Hepatocyte (in vitro differentiated cells): ENCODE measurements at places on chromosomes 3 and 15.
A peak's percentile ranks its signal among the peaks of the same experiment; 100 is the strongest.

DNA sequence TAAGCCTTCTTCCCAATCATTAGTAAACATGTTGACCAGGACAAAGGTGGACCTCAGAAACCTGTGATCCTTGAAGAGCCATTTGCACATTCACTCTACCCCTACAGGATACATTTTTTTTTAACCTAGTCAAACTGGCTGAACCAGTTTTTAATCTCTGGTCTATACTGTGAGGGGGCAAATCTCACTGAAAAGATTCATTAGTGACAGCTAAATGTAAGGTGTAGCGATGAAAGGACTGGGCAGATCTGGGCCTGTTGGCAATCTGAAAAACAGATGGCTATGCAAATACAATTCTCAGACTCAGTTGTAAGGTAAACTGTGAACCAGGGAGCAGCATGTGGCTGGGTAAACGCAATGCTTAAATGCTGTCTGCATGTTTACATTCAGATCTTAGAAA is 75.6 kb upstream of the SNTN start:
- peak; percentile 54 for DNase-seq

GRCh38 chr15:65362491-65362890 is 15.3 kb downstream of the IGDCC3 start:
- no peak for DNase-seq

DNA sequence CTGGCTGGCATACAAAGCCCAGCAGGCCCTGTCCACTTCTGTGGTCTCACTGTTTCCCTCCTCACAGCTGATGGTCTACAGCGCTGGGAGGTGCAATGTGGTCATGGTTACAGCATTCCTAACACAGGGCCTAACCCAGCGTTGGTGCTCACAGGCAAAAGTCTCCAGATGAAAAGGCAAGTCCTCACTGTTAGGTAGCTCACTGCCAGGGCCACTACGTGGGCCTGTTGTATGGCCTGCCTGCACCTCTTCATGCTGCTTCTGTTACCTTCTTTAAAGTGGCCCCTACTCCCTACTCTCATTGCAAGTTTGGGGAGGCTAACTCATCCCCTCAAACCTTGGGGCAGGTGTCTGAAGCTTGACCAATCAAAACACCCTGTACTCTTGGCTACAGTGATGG is 31.3 kb downstream of the CCDC13 start:
- no peak for DNase-seq

DNA sequence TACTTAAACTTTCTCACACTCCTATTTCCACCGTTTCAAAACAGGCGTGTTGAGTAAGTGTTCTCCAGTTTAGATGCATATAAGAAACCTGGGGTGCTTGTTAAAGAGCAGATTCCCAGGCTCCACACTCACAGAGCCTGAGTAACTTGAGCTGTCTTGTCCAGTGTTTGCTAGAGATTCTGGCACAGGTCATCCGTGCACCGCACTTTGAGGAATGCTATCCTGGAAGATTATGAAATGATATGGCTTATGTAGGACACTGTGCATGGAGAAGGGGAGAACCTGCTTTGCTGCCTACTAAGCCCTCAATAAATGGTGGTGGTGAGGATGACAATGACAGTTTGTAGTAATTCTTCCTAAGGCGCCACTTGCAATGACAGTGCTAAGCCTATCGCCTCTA is 273.7 kb downstream of the PDZRN3 start:
- DNase-seq, result no peak

- no peak for DNase-seq
These were observed 122.0 kb upstream of the PROK2 start for GRCh38 chr3:71906976-71907375.

DNA sequence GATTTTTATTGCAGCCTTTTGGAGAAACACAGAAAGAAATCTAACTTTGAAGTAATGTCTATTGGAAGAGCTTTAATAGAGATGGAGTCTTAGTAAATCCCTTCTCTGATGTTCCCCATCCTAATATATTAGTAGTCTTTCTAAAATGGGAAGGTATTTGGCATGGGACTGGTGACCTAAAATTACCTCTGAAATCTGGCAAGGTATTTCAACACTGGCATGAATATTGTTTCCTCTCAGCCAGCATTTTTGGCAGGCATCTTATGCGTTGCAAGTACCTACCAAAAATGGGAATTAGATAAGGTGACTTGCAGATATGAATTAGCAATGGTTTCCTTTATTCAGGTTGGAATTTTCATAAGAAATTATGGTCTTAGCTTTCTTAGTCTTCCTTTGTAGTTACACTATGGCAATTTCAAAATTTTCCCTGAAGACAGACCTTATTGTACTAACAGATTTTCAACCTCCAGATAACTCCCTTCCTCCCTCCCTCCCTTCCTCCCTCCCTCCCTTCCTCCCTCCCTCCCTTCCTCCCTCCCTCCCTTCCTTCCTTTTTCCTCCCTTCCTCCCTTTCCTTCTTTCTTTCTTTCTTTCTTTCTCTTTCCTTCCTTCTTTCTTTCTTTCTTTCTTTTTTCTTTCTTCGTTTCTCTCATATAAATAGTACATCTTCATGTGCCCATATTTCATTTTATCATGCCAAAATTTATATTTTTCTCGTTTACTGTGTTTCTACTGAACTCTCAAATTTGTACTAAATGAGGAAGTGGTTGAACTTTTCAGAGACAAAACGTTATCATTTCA is 168.2 kb upstream of the KCNMB2 start:
- DNase-seq, result no peak

GRCh38 chr15:41655716-41656115 is 4.5 kb upstream of the MGA start:
- DNase-seq, result no peak

DNA sequence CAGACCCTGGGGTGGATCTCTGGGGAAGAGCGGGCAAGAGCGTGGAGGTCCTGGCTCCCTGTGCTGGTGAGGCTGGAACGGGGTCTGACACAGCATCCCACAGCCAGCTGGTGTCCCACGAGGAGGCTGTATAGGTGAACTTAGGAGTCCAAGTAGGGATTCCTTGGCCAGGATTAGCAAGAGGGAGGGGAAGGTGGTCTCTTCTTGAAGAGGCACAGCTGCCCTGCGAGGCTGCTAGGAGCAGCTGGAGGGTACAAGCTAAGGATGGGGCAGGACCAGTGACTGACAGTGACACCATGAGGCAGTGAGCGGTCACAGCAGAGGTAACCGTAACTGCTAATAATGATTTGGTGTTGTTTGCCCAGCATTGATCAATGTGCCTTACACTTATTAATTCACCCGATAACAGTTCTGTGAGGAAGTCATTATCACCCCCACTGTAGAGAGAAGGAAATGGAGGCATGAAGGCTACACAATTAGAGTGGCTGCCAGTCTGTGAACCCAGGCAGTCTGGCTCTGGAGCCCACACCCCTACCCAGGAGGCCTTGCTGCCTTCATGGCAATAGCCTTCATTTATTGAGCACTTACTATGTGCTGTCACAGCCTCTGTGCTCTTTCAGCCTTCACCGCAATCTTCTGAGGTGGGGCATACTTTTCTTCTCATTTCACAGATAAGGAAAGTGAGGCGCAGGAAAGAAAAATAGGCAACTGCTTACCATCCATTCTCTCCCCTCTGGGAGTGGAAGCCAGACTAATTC is 59.4 kb downstream of the TMEM44 start:
- peak; percentile 68 for DNase-seq

GRCh38 chr3:14949126-14949525 is 1.7 kb downstream of the NR2C2 start:
- DNase-seq, result no peak

GRCh38 chr3:37458162-37459120 is 284.1 kb upstream of the LRRFIP2 start:
- DNase-seq, result peak; percentile 30

- no peak for DNase-seq
These were observed 22.6 kb downstream of the CSRNP1 start for GRCh38 chr3:39130693-39131265.

DNA sequence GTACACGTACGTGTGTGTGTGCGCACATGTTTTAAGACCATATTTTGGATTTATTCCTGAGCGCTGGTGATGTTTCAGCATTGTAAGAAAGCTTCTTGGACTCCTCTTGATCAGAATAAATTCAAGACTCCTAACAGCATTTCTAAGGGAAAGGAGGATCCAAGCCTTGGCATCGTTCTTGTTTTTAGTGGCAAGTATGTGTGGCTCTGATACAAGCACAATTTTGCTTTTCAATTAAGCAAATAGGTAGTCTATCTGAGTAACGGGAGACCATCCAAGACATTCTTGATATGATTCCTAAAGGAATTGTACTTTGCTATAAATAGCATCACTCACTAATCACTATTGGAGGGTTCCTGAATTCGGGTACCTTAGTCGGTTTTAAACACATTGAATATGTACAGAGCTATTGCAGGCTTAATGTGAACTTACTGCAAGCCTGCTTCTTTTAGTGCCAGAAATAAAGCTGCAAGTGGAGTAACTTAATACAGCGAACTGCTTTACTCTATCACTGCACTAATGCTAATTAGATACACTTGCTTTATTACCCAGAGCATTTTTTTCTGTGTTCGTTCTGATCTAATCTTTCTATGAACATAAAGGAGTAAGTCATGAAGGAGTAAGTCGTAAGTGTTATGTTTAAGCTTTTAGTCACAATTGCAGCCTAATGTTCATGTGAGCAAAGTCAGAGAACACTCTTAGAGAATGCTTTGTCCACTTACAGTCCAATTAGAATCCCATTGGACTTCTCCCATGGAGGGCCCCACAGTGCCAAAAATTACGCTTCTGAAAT is 186.3 kb downstream of the MCTP2 start:
- DNase-seq, result no peak

DNA sequence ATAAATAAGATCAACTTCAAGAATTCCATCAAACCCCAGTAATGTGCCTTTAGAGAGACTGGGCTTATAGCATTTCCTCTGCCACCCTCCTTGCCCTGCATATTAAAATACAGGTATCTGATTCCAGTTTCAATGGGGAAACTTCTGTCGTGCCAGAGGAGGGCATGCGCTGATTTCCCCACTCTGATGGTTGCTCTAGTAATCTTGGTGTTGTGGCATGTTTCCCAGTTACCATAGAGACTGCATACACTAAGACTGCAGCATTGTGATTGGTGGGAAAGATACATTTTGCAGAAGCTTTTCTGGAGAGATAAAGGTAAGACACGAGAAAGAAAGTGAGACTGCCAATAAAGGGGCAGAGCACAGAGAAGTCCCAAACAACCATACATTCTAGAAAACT is 225.6 kb downstream of the TIGIT start:
- peak; percentile 78 for DNase-seq

DNA sequence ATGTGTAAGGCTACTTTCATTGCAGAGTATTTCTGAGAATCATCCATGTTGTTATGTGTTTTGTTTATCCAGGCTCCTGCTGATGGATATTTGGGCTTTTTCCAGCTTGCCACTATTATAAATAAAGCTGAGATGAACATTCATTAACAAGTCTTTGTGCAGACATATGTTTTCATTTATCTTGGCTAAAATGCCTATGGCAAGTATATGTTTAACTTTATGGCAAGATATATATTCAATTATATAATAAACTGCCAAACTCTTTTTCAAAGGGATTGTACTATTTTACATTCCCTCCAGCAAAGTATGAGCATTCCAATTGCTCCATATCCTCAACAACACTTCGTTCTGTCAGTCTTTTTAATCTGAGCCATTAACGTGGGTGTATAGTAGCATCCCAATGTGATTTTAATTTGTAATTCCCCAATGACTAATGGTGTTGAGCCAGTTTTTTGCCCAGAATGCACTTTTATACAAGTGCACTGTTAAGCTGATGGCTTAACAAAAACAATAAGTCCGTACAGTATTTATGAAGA is 452.4 kb downstream of the SHQ1 start:
- DNase-seq, result peak; percentile 19
